Stimulated activated naive CD4-positive, alpha-beta T cell treated with Interleukin-2 at 50 U/mL for 16 hours (primary cell): ENCODE measurements at places on chromosomes 5 and 9.
A peak's percentile ranks its signal among the peaks of the same experiment; 100 is the strongest.

GRCh38 chr5:58069846-58070245 lies 390.0 kb downstream of the PLK2 start:
- no peak for DNase-seq

- no peak for DNase-seq
Observed at GRCh38 chr9:36796671-36797419, 224.2 kb downstream of the MELK start.

GRCh38 chr9:7580568-7580967 lies 219.0 kb downstream of the DMAC1 start:
- DNase-seq: no peak

- DNase-seq: no peak
Observed at GRCh38 chr5:135210286-135211055, 176.4 kb upstream of the PITX1 start.

DNA sequence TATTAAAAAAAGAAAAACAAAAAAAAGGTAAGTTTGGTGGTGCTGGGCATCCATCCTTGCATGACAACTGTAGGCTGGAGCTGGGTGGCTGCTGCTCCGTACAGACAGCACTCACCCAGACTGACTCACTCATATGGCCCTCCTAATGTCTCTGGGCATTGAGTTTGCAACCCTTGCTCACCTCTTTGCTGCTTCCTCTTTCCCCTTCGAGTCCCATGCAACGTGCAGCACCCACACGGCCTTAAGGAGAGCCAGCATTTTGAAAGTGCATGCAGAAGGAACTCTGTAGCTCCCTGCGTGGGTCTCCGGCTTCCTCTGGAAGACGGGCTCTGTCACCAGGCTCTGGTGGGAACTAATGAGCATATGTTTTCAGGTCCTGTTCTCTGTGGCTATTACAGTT lies 60.5 kb upstream of the ENTREP1 start:
- no peak for DNase-seq

DNA sequence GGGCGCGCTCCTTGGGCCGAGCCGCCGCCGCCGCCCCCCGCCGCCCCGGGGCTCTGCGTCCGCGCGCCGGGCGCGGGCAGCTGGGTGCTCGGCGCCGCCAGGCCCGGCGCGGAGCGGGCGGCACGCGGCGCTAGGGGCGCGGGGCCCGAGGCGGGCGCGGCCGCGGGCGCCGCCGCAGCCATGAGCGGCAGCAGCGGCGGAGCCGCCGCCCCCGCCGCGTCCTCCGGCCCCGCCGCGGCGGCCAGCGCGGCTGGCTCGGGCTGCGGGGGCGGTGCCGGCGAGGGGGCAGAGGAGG lies 351 bp downstream of the TRIO start:
- no peak for DNase-seq

DNA sequence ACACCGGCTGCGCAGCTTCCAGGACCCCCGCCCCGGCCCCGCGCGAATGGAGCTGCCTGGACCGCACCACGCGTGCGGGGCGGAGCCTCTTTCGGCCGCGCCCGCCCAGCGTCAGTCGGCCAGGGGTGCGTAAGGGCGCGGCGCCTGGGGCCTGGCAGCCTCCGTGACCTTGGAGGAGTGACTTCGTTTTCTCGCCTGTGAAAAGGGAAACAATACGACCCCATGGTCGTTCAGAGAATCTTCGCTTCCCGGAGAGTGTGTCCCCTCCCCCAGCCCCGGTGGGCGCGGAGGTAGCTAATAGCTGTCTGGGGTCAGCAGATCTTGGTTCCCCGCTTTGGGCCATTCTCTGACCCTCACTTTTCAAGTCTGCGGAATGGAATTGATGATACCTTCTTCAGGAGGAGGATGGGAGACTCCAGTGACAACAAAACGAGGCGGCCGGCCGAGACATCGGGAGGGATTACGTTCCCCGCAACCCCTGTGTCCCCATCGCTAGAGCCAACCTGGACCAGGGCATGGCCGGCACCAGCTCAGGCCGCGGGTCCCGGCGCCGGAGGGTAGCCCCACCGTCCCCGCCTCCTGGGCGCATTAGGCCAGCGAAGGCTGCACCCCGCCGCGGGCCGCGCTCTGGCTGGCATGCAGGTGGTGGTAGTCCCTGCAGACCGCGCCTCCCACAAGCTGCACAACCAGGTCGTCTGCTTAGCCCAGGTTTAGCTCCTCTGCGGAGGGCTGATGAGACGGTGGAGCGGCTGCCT lies 5.5 kb upstream of the CDHR2 start:
- DNase-seq: peak; percentile 63

- no peak for DNase-seq
Observed at GRCh38 chr5:28967848-28968247, 1929.5 kb upstream of the CDH9 start.

GRCh38 chr9:2679011-2679410 lies 38.3 kb upstream of the KCNV2 start:
- no peak for DNase-seq

DNA sequence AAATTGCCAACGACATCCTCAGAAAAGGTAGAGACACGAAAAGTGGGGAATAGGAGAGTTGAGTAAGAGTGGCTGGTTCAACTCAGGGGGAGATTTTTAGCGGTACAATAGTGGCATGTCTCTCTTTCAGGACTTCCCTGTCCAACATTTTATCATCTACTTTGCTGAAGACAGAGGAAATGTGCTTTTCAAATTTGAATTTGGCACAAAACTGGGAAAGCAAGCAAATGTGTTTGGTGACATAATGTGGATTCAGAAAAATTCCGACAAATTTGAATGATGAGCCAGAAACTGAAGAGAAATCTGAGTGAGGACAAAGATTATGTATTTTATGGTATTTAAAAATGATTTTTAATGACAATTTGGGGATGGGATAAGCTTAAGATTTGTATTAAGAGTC lies 33.6 kb upstream of the ZNF608 start:
- DNase-seq: no peak
